ENCODE measurements at places on chromosomes 3 and 15. TPM values are rescaled to one million over a fixed set of nuclear protein-coding genes. Genes with fewer than 3 reads are reported as not detected.

DNA sequence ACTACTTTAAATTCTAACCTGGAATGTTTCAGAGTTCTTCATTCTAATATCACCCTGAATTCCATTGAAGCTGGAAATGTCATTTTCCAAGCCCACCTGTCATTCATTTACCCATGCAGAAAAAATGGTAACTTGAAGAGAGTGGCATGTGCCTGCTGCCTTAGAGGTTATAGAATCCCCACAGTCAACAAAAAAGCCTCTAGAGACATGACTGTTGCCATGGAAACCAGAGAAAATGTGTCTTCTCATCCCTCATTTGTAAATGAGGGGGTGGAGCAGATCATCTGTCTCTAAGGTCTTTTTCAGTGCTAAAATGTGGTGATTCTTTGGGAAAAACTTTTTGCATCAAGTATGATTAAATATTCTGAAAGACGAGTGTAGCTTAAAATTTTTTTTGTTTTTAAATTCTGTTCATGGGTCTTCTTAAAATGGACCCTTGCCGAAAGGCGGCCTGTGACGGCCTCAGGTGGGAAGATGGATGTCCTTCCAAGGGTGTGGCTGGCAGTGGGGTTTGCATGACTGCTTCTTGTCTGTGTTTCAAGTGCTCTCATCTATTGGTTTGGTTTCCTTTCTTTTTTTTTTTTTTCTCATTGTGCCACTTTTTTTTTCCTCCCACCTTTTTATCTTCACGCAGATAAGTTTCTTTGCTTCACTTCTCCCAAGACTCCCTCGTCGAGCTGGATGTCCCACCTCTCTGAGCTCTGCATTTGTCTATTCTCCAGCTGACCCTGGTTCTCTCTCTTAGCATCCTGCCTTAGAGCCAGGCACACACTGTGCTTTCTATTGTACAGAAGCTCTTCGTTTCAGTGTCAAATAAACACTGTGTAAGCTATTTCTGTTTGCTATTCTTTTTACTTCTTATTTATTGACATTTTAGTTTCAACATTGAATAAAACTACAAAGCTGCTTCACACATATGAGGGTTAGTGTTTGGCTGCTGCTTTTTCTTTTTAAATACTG lies 23.0 kb downstream of the TPM1 start:
- DNase-seq = no peak

DNA sequence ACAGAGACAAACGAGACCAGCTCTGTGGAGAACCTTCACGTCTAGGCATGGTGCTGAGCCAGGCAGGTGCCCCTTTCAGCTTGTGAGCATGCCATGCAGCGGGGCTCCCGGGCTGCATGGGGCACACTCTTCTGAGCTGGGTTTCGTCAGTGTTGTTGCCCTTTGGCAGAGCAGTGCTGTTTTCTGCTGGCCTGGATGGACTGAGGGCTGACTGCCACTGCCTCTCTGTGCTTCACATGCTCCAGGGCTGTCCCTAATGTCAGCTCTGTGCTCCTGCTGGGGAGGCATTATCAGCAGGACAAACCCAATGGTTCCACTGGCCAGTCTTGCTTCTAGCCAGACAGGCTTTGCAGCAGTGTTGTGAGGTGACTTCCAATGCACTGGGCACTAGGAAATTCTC lies 9.5 kb downstream of the GASK1A start:
- peak; percentile 47 for DNase-seq

GRCh38 chr3:106185949-106186348 lies 317.1 kb upstream of the CBLB start:
- no peak for DNase-seq

DNA sequence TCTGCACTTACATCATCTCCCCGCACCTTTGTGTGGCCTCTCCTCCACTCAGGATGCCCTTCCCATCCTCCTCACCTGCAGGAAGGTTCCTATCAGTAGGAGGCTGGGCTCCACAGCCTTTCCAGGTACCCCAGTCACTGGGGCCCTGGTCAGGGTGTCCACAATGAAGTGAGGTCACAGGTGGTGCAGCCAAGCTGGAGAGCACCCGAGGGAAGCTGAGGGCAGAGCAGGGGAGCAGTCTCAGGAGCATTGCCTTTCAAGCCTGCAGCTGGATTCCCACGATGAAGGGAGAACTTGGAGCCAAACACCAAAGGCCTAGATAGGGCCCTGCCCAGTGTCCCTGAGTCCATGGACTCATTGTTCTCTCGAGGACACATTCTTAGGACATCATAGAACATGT lies 23.6 kb downstream of the MGLL start:
- DNase-seq = no peak

CCR8 gene
- not detected for total RNA-seq

SYNM gene
- total RNA-seq = 11.9 TPM

PATL2 gene
- total RNA-seq = 1.1 TPM
